ENCODE measurements at places on chromosomes 2 and 18. TPM values are rescaled to one million over a fixed set of nuclear protein-coding genes. Genes with fewer than 3 reads are reported as not detected.

Gene PRSS56
- 0.11 TPM for total RNA-seq

Gene CHRNG
- total RNA-seq: not detected

Gene GCG
- total RNA-seq: not detected

Gene ANTXR1
- 140 TPM for total RNA-seq

Gene PTPRN
- 1.7 TPM for total RNA-seq

Gene RPRM
- total RNA-seq: not detected

Gene MSH6
- total RNA-seq: 70.8 TPM

Gene NDUFS1
- total RNA-seq: 64.3 TPM

Gene ACTR3
- total RNA-seq: 244 TPM

Gene CXCR2
- total RNA-seq: not detected

Gene FRZB
- total RNA-seq: 0.07 TPM

Gene DPYSL5
- total RNA-seq: 3.7 TPM

Gene CGREF1
- total RNA-seq: 8.6 TPM

Gene MRPS5
- total RNA-seq: 70.1 TPM

Gene TEX261
- 82.8 TPM for total RNA-seq

Gene TANC1
- total RNA-seq: 6.9 TPM

Gene SMYD1
- total RNA-seq: not detected

Gene STARD6
- not detected for total RNA-seq

Gene CASP10
- total RNA-seq: 2.0 TPM

Gene HRH4
- not detected for total RNA-seq

Gene RUFY4
- total RNA-seq: not detected

Gene OR6B2
- total RNA-seq: not detected

Gene CYRIA
- 0.27 TPM for total RNA-seq

Gene CXCR1
- not detected for total RNA-seq

Gene DCAF17
- 9.4 TPM for total RNA-seq

Gene TDRD15
- not detected for total RNA-seq

Gene ADAM23
- total RNA-seq: 9.6 TPM

Gene RESP18
- not detected for total RNA-seq
